Suppressor macrophage treated with lipopolysaccharide for 1 hour (primary cell): ENCODE measurements at places on chromosomes 11 and 22.

GRCh38 chr11:85965202-85965601 is 103.7 kb downstream of the PICALM start:
- DNase-seq: no peak

DNA sequence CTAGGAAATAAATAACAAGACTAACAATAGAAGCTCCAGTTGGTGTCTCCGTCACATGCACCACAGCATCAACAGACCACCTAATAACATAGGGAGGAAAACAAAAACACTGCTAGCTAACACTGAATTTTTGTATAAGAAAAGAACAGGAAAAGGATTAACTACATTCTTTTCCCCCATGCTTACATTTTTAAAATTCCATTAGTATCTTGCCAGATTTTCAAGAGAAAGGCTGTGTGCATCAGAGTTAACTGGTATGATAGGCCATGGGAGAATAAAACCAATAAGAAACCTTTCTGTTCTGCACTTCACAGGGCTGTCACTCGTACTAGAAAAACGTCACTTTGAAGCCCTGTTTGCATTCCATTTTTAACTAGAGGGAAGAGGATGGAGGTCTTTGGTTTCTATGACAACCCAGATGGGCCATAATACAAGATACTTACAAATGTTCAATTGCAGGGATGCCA is 79.0 kb downstream of the LARGE2 start:
- DNase-seq: no peak

- DNase-seq: no peak
Observed at GRCh38 chr11:21056644-21057043, 387.3 kb downstream of the NELL1 start.

DNA sequence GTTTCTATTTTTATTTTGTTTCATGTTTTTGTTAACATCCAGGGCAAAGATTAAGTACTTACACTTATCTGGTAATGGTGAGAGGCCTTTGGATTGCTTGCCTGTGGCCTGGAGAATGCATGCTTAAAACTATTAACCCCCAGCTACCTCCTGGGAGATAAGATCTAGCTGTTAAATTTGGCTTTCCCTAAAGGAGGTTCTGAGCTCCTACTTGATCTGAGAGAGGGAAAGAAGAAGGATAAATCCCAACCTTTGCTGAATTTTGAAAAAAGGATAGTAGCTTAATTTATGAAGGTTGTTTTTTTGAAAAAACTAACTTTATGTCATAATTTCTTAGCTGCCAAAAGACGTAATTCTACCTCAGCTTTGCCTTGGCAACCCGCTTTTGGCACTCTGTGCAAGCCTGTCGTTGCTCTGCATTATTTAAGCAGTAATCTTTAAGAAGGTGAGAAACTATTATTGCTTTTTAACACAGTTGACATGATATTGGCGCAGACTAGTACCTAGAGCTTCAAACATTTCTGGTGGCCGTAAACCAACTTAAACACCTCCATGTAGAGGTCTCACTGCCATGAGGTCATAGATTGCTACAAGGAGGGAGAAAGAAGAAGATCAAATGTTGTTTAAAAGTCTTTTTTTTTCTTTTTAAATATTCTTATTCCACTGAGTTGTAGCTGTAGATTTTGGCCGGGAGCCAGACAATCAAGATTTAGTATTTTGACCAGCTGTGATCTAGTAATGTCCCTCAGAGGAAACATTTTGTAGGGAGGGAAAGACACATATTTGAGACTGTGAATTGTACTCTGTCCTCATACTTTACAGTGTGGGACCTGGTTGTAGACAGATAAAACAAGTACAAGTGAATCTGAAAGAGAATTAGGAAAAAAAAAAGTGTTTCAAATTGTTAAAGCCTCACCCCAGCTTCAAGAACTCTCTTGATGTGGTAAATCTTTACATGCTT is 74.4 kb downstream of the WNT11 start:
- no peak for DNase-seq

DNA sequence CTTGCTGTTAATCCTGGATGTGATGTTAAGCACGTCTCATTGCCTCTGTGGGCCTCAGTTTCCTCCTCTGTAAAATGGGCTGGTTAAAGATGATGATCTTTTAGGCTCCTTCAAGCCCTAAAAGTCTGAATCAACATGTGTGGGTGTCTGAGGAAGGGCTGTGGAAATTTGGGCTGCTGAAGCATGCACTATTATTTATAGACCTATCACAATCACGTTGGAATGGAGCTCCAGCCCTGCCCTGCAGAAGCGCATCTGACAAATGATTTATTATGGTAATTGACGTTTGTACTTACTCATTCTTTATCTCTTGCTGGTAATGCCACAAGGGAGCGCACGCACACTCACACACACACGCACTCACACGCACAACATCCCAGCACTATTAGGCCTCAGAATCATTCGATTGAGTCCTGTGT is 20.4 kb downstream of the P2RX3 start:
- peak; percentile 79 for DNase-seq

DNA sequence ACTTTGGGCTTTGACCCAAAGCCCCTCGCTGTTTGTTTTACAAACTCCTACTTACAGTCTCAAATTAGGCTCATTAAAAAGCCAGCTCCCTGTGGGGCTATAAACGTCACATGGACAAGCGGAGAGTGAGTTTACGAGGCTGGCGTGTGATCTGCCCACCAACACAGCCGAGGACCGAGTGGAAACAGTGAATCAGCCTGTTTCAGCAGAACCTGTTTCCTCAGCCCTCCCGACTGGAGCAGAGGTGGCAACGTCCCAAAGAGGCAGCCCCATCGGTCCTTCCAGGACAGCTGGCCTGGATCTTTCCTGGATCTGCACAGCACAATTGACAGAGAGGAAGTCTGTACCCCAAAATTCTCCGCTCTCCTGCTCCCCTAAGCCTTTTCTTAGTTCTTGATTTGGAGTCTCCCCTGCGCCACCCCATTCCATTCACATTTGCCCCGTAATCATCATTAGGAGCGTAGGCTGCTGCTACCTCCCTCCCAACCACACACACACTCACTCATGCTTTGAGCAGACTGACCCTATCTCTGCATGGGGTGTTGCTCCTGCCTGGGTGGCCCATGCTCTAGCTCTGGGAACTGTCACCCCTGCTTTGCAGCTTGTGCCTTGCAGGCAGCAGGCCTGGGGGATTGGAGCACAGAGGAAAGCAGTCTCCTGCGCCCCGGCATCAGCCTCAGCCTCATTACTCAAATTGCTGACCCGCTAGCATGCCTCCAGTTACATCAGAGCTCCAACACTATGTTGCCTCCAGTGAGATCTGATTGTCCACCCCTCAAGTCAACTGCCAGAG is 117.8 kb downstream of the NAT10 start:
- DNase-seq: no peak

GRCh38 chr11:71453918-71454304 is 908 bp downstream of the NADSYN1 start:
- no peak for DNase-seq
